NCI-H526 (cell line): ENCODE measurements at places on chromosomes 16 and 17.
A peak's percentile ranks its signal among the peaks of the same experiment; 100 is the strongest.

DNA sequence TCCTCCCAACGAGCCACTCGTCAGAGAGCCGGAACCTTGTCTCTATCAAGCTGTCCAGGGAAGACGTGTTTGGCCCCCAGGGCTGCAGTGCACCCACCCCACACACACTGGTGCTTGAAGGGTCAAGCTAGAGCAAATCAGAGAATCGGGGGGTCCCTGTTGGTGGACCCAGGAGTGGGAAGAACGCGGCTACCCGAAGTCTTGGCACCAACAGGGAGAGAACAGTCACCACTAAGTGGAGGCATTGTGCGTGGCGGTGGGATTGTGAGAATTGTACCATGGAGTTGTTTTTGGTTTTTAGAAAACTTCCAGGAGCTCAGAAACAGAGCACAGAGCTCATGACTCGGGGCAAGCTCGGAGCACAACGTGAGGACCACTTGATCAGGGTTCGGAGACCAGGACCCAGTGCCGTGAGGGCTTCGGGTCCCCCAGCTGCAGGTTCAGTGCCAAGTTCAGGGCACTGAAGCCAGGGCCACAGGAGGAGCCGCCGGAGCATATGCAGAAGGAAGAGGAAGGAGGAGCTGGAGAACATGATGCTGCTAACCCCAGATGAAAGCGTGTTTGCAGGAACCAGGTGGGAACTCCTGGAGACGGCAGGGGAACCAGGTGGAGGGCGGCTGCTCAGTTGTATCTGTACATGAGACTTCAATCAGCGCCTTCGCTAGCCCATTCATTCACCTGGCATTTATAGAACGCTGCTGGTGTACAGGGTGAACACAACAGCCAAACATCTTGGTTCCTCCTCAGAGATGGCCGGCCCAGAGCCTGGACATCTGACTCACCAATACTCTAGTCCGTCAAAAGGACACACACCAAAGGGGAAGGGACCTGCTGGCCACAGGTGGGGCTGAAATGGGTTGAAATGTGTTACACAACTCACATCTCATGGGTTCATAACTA is 42.8 kb downstream of the METRNL start:
- DNase-seq = no peak

DNA sequence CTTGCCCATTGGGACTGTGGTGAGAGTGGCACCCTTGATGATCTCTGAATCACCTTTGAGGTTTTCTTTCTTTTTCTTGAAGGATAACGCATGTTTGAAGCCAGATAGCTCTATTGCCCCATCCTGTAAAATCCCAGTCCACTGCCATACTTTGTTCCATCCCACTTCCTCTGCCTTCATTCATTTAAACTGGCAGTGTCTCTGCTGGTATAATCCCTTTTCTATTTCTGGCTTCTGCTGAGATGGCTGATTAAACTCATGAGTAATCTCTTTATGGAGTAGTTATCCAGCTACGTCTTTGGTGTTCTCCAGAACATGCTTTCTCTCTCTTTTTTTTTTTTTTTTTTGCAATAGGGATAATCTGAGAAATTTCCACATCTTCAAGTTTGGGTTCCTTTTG is 656.5 kb upstream of the SALL1 start:
- DNase-seq = no peak

DNA sequence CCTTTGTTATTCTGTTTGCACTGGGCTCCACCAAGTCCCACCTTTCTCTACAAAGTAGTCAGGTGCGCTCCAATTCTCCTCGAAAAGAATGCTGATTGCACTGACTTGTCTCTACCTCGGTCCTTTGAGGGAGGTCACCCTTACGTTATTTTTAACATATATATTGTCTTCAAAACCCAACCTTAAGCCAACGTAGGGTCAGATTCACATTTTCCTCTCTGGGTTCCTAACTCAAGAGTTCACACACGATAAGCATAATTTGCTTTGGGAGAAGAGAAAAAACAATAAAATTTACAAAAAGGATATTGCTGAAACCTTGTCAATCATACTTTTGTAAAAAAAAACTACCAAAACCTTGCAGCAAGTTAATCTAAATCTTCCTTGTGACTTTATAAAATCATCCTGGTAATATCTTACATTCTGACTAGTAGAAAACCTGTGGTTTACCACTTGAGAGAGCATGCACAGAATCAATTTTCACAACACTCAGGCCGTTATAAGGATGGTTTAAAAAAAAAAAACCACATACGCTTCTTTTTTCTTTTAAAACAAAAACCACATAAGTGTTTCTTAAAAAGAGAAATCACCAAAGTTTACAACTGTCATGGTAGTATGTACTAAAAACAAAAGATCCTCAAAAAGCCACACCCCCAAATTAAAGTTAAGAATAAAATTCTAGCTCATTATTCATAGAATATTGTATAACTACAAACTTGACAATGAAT is 72.2 kb upstream of the TRAP1 start:
- no peak for DNase-seq

DNA sequence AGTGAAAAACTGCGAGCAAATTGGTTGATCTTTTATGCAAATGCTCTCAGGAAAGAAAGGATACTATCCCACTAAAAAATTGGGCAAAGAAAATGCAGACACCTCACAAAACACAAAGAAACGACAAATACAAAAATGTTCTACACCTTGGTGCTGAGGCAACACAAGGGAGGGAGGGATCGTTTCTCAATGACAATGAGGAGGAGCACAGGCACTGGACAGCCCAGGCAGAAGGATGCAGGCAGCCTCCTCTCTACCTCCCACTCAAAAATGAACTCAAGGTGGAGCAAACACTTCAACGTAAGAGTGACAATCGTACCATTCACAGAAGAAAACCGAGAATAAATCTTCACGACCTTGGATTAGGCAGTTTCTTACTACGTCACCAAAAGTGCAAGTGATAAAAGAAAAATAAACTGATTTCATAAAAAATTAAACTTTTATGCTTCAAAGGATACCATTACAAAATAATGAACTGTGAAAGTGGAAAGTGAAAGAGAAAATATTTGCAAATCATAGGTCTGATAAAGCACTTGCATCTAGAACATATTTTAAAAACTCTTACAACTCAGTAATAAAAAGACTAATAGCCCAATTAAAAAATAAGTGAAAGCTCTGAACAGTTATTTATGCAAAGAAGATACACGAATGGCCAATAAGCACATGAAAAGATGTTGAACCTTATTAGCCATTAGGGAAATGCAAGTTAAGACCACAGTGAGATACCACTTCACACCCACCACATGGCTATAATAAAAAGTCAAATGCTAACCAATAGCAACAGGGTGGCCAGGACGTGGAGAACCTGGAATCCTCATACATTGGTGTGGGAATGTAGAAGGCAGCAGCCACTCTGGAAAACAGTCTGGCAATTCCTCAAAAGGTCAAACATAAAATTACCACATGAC is 80.8 kb upstream of the TRAP1 start:
- no peak for DNase-seq

DNA sequence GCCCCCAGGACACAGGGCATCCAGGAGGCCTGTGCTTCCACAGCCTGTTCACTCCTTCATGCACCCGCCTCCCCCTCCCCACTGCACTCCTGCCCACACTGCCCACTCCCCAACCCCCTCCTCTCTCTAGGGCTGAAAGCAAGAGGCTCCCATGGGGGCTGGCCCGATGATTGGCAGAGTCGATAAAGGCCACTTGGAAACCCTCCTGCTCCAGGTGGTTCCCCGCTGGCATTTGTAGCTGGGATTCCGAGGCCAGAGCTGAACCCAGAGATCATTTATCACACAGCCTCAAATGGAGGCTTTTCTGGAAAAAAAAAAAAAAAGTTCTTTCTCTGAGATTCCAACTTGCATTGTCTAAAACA is 74.1 kb downstream of the SREBF1 start:
- DNase-seq = no peak

DNA sequence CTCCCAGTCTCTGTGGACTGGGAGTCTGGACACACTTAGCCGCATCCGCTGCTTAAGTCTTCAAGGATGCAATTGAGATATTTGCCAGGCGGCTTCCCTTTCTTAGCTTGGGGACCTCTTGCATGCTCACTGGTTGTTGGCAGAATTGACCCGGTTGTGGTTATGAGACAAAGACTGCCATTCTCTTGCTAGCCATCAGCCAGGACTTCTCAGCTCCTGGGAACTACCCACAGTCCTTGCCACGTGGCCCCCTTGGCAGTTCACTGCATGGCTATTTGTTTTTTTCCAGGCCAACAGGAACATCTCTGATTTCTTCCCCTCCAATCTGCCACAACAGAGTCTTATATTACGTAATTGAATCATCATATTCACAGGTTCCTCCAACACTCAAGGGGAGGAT is 25.5 kb downstream of the CACNG4 start:
- no peak for DNase-seq

GRCh38 chr17:31494259-31495021 is 103.0 kb downstream of the RAB11FIP4 start:
- peak; percentile 73 for DNase-seq

DNA sequence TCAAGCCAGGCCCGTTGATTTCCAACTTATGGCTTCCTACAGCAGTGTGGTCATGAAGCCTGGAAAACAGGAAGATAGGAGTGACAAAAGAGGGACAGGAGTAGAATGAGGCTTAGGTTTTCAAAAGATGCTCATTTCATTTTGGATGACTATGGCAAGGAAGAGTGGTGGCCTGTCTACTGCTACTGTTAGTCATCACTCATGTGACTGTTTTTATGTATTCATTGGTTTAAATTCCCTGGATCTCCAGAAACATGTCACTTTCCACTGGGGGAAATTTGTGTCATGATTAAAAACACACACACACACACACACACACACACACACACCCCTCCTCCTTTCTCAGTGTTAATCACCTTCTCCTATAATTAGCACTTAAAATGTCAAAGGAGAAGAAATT is 1.1 kb upstream of the CYLD start:
- DNase-seq = no peak

GRCh38 chr17:9918352-9918751 is 13.3 kb upstream of the RCVRN start:
- no peak for DNase-seq

DNA sequence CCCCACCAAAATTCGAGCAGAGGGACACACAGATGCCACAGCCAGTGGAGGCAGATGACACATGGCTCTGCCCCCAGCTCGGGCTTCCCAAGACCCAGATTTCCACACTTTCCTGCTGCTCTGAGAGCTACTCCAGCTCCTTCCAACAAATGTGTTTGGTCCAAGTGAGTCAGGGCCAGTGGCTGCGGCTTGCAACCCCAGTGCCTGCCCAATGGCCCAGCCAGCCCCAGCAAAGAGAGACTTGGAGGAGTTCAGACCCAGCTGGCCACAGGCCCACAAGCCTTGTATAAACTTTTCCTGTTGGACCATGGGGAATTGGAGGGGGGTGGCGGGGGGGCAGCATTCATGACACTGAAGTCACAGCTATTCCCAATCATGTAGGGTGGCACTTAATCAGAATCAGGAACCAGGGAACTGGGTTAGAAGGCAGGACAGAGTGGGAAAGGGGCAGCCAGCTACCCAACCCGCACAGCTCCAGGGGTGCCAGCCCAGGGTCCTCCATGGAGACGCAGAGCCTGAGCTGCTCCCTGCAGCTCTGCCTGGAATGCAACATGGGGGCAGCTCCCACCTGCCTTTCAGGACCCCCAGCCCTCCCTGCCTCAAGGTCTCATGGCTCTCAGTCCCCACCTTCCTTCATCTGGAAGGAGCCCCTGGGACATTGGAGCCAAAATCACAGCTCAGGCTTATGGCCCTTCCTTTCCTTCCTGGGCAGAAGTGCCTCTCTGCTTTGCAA is 17.5 kb upstream of the C16orf78 start:
- no peak for DNase-seq

DNA sequence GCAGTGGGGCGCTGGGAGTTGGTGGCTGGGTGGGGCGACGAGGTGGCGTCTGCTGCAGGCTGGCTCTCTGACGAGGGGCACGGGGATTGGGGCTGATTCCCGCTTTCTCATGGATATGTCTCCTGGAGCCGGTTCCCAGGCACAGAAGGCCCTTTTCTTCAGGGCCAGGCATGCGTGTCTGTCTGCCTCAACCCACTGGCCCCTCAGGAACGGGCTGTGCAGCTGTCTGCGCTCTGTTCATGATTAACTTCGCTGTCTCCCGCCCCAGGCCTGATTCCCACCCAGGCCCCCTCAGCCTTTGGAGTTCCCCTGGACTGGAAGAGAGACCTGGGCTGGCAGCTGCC is 53.1 kb downstream of the RAP1GAP2 start:
- peak; percentile 34 for DNase-seq

DNA sequence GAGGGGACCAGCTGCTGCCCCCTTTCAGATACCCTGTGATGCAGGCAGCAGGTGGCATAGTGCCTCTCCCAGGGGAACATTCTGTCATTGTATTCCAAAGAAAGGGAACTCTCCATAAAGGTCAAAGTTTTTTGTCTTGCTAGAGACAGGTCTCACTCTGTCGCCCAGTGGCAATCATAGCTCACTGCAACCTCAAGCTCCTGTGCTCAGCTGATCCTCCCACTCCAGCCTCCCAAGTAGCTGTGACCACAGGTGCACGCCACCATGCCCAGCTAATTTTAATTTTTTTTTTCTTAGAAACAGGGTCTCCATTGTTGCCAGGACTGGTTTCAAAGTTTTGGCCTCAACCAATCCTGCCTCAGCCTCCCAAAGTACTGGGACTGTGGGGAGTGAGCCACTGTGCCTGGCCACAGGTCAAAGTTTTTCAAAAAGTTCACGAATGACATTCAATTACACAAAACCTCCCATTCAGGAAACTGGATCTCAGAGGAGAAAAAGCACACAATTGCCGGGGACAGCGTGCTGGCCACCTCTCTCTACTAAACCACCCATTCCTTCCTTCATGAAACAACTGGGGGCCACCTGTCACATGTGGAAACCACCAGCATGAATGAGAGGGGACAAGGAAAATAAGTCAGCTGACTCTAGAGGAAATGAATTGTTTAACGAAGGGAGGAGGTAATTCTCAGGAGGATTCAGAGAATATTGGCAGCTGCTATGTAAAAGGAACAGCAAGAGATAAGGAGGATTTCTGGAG is 80.0 kb downstream of the MARCHF10 start:
- no peak for DNase-seq

GRCh38 chr17:81165246-81166032 is at the start of gene PVALEF:
TSS of gene PVALEF (plus strand) at chr17:81165507. CDS start at chr17:81181227, 15,720 bp downstream.
- peak; percentile 85 for DNase-seq
